ENCODE measurements at places on chromosomes 6 and 20.

DNA sequence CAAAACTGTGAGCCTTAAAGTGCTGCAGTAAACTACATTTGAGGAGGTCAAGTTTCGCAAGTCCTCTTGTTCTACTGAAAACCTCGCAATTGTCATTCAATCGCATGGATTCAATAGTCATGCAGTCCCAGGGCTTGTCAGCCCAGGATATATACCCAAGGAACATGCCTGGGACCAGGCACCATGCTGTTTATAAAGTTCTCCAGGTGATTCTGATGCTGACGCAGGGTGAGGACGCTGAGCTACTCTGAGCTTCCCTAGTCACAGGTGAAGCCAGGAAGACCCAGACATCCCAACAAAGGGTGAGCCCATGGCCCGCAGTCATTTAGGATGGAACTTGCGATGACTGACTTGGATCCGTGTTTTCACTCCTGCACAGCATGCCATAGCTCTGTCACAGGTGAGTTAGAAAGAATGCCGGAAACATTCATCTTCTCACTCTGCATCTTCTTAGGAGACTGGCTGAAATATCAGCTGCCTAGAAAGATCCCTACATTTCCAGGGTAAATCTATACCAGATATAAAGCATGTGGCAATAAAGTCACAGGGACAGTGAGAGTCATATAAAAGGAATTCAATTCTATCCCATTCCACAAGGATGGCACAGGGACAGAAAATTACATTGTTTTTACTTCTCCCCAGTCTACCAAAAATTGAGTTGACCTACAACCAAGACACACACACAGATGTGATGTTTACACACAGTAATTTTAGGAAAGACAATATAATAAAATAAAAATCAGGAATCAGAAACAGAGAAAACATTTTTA, 27.0 kb upstream of the SSTR4 start:
- no peak for DNase-seq

DNA sequence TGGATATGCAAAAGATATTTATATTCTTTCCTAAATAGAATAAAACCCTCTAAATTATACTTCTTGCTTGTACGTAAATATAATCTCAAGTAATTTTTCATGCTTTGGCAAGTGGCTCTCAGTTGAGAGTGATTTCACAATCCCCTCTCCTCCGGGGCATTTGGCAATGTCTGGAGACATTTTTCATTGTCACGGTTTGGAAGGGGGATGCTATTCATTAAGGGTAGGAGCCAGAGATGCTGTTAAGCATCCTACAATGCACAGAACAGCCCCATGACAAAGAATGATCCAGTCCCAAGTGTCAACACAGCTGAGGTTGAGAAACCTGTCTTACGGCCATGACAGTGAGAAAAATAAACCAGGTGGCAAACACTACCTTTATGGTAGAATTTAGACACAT, 75.7 kb downstream of the AGPAT4 start:
- DNase-seq = no peak

GRCh38 chr6:75098709-75099108, 107.1 kb downstream of the COL12A1 start:
- no peak for DNase-seq

- no peak for DNase-seq
Measured at GRCh38 chr20:41135888-41136679, 1.3 kb upstream of the PLCG1 start.

GRCh38 chr6:169982461-169983386, 231.3 kb downstream of the ERMARD start:
- DNase-seq = no peak

- no peak for DNase-seq
Measured at GRCh38 chr6:91483415-91484105, 896.7 kb upstream of the MAP3K7 start.

GRCh38 chr6:87553159-87553765, 36.5 kb downstream of the RARS2 start:
- no peak for DNase-seq

DNA sequence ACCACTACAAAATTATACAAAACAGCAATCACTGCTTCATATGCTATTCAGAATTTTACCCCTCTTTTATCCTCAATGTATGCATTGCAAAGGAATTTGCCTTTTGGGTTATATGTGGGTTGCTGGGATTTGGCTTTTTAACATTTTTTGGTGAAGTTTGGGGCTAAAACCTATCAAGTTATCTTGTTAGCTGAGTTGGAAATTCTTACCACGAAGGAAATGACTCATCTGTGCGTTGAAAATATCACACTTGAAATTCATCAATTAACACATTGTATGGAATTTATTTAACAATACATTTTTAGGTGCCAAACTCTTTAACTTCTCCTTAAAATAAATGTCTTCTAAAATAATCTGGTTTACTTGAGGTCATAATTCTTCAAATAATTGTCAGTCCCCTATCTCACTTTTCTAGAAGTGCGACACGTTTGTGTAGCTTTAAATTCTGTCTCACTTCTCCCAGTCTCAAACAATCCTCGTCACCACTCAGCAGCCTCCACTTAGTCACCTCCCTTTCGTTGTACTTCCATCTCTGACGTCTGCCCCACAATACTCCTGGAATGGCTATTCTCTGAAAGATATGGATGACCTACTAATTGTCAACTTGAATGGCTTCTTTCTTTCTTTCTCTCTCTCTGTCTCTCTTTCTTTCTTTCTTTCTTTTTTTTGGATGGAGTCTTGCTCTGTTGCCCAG, 88.5 kb downstream of the PHACTR1 start:
- no peak for DNase-seq

DNA sequence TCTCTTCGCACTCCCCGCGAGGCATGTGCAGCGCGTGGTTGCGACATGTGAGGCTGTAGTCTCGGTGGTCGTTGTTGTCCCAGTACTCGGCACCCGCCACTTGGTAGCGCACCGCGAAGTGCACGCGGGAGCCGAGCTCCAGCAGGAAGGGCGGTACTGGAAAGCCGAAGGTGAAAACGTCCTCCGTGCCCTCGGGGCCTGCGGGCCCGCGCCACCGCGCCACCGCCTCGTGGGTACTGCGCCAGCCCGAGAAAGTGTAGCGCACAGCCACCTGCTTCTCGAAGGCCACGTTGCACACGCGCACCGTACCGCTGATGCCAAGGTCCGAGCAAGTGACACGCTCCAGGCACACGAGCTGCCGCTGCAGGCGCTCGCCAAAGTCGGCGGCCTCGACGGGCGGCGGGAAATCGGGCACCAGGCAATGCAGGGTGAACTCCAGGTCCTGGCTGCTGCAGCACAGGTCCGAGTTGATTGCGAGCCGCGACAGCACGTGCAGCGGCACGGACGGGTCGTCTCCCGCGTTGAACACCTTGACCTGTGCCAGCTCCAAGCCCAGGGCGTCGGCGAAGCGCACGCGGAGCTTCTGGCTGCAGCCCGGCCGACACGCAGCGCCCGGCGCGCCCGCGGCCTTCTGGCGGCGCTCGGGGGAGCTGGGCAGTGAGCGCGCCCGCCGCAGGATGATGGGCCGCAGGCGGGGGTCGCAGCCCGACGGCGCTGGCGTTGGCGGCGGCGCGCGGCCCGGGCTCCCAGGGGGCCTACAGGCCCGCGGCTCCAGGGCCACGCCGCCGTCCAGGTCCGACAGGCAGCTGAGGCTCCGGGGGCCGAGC, 840 bp downstream of the PPP1R3D start:
- peak; percentile 60 for DNase-seq

DNA sequence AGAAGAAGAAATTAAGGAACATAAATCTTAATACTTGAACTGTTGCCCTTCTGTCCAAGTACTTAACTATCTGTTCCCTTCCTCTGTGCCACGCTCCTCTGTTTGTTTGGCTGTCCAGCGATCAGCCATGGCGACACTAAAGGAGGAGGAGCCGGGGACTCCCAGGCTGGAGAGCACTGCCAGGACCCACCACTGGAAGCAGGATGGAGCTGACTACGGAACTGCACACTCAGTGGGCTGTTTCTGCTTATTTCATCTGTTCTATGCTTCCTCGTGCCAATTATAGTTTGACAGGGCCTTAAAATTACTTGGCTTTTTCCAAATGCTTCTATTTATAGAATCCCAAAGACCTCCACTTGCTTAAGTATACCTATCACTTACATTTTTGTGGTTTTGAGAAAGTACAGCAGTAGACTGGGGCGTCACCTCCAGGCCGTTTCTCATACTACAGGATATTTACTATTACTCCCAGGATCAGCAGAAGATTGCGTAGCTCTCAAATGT, 17.1 kb downstream of the IRF4 start:
- DNase-seq = no peak

- DNase-seq = no peak
Measured at GRCh38 chr6:125954735-125955339, 1.7 kb upstream of the HINT3 start.

- no peak for DNase-seq
Measured at GRCh38 chr20:37816726-37817125, 86.2 kb upstream of the VSTM2L start.

Data from NCI-H1417 (cell line).